ENCODE measurements at places on chromosomes 1 and 21.

- DNase-seq = no peak
Observed at GRCh38 chr1:89047734-89048133, 17.3 kb downstream of the GBP1 start.

GRCh38 chr1:197690074-197690473, 85.2 kb downstream of the DENND1B start:
- no peak for DNase-seq

GRCh38 chr1:165444897-165445370, at the start of gene RXRG:
Gene RXRG (minus strand): TSS chr1:165445126. CDS start chr1:165444893, 233 bp downstream.
- no peak for DNase-seq

GRCh38 chr1:205538235-205538840, 33.9 kb downstream of the CDK18 start:
- no peak for DNase-seq

DNA sequence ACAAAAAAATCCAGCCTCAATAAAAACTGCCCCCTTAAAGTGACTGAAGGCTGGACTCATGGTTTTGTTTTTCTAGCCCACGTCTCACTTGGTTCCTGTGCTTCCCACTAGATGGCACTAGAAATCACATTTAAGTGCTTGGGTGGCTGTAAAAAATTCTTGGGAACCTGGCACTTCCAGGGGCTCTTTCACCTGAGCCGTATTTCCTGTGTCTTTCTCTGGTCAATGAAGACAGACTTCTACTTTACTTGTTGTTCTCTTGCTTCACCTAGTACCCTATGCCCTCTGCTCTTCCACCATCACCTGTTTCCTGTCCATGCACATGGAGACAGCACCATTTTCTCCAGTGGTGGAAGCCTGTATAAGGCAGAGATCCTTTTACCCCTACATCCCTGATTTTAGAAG, 20.0 kb downstream of the METTL13 start:
- no peak for DNase-seq

GRCh38 chr1:213604477-213604876, 383.3 kb upstream of the PROX1 start:
- no peak for DNase-seq

- no peak for DNase-seq
Observed at GRCh38 chr1:206534552-206534951, 27.2 kb downstream of the RASSF5 start.

- DNase-seq = no peak
Observed at GRCh38 chr1:92980732-92981647, 19.7 kb upstream of the DIPK1A start.

DNA sequence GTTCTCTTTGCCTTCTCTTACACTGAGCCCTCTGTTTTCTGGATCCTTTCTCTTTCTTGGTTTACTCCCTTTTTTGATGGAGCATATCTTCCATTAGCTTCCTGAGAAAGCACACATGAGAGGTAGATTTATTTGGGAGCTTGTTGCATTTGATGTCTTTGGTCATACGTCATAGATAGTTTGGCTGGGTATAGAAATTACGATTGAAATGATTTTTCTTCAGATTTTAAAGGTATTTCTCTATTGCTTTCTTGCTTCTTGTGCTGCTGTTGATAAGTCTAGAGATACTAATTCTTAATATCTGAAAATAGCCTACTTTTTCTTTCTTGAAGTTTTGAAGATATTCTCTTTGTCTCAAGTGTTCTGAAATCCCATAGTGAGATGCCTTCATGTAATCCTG, 45.3 kb upstream of the RUNX3 start:
- no peak for DNase-seq

DNA sequence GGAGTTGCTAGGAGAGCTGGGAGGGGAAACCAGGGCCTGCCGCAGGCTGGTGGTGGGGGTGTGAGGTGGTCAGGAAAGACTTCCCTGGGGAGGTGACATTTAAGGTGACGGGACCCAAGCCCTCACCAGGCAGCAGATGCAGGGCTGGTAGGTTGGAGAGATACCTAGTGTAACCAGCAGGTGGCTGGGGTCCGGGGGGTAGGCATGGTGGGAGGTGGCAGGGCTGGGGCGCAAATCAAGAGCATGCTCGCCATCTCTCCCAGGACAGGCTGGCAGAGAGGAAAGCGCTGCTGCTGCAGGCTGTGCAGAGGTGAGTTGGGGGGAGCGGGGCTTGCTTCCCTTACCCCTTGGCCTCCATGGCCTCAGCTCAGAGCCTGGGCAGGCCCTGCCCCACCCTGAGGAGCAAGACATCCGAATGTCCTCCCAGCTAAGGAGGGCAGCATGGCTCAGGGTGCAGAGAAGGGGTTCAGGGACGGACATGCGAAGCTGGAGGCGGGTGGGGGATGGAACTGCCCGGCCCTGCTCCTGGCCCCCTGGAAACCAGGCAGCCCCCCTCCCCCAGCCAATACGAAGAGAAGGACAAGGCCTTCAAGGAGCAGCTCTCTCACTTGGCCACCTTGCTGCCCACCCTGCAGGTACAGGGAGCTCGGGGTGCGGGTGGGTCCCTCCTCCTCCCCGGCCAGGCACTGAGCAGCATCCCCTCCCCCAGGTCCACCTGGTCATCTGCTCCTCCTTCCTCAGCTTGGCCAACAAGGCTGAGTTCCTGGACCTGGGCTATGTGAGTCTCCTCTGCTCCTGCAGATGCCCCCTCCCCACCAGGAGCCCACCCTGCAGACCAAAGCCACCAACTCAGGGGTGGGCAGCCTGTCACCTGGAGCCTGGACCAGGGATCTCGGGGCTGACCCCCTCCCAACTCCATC, 4.0 kb downstream of the RNF207 start:
- no peak for DNase-seq

DNA sequence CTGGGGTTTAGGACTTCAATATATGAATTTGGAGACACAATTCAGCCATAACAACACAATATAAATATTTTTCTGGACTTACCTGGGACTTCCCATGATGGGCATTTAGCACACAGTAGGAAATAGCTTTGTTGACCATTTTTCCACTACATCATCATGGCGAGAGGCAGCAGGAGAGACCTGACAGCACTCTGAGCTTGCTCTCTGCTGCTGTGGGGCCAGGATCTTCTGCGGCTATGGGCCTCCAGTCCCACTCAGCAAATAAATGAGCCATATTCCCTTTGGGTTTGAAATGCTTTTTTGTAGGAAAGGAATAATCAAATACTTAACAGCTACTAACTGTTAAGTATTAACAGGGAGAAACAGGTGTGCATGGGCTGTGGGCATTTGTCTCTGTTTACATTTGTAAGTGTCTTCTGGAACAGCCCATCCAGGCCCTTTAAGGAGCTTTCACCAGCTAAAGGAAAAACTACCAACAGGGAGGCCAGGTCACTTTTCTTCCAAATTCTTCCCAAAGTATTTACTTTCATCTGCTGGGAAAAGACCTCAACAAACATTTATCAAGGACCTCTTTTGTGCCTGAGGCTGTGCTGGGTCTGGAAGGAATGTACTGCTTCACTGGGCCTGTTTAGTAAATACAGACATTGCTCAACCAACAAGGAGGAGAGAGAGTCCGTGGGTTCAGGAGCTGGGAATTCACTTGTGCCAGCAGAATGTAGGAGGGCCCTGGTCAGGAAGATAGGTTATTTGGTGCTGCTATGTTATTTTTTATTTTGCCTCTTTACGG, 133.2 kb downstream of the LRIG2 start:
- no peak for DNase-seq

GRCh38 chr21:38625000-38625399, 126.7 kb upstream of the ERG start:
- DNase-seq = no peak

DNA sequence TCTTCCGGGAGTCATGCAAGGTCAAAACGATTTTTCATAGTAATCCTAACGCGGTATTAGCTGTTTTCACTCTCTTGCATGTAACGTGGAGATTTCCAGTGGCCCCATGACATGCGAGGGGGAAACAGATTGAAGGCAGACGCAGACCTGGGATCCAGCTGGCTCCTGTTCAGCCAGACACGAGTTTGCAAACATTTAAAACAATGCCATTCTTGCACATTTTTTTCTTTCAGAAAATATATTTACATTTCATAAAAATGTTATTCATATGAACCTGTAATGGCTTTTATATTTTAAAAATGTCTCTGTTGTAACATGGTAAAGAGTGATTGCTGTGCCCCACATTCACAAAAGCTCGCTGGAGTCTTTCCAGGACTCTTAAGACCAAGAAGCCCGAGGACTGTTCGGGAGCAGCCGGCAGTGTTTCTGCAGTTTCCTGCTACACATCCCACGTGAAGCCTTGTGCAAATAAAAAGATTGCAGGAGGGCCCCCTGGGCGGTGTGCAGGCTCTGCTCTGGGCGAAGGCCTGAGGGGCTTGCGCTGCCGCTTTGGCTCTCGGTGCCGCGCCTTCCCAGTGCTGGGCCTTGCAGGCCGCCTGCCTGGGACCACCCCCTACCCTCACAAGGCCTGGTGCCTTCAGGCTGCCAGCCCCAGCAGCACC, 184.9 kb downstream of the DYRK1A start:
- no peak for DNase-seq

DNA sequence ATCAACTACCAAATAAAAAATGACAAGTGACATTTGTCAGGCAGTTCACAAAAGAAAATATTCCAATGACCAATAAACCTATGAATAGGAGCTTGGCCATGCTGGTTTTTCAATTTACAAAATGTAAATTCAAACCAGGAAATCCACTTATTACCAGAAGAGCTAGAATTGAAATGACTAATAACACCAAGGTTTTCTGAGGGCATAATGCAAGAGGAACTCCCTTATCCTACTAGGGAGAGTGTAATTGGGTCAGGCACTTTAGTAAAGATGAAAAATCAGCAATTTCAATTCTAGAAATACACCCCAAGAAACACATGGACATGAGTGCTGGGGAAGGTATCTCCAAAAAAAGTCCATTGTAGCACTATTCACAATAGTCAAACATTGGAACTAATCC, 16.7 kb upstream of the TIAM1 start:
- DNase-seq = no peak

GRCh38 chr1:152884085-152884484, 6.0 kb downstream of the SMCP start:
- DNase-seq = no peak

- DNase-seq = no peak
Observed at GRCh38 chr1:246794828-246795671, 70.8 kb downstream of the SCCPDH start.

DNA sequence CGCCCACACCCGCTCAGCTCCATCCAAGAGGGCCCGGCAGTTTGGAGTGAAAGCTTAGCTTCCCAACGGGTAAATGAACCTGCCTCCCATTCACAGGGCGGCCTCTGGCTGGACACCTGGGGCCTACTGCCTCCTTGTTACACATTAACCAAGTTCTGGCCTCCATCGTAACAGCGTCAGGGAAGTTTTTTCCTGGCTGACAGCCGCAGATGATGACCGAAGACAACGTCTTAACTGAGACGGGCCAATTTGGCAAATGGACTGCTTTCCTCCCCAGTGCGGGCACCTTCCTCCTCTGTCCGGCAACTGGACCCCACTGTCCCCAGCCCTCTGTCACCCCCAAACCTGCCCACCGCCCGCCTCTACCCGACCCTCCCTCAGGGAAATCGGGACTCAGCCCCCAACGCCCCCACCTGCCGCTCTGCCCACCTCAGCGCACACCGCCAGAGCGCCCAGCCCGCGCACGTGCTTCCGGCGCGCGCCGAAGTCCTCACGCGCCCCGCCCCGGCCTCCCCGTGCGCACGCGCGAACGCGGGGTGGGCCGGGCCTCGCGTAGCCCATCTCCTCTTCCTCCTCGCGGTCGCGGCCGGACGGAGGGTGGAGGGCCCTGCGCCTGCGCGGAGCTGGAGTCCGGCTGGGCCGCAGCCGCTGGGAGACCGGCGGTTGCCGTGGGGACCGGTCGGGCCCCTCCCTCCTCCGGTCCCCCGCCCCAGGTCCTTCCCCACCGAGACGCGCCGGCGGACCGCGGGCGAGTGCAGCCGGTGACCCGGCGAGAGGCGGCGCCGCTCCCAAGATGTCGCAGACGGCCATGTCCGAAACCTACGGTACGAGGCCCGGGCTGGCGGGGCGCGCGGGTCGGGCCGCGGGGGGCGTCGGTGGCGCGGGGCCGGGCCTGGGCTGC, at the start of gene RAB4A:
RAB4A (plus strand) TSS at position 565 of the 901 bp plus-strand sequence; CDS start at position 794, 229 bp downstream.
- no peak for DNase-seq

DNA sequence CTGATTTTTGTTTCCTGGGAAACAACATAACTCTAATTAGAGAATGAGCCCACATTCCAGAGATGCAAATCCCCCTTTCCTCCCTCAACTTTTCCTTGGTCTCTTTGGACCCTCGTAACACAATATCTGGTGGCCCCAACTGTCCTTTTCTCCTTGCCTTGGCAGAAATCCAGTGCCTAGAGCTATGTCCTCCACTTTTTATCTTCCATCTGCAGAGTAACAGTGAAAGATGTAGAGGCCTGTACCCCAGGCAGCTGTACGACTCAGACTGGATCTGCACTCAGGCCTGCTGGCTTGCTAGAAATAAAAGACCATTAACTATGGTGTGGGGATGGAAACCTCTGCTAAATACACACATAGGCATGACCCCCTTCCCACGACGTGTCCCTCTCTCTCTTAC, 72.0 kb downstream of the WARS2 start:
- DNase-seq = no peak

DNA sequence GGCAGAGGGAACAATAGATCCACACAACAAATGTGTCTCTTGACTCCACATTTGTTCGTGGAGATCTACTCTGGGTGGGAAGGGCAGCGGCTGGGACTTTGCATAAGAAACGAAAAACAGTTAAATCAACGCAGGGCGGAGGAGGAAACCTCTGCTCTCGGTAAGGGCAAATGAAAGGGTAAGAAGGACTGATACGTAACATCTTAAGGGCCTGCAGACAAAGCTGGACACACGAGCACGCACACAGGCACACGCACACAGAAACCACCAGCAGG, 57.3 kb downstream of the MRPL37 start:
- no peak for DNase-seq

DNA sequence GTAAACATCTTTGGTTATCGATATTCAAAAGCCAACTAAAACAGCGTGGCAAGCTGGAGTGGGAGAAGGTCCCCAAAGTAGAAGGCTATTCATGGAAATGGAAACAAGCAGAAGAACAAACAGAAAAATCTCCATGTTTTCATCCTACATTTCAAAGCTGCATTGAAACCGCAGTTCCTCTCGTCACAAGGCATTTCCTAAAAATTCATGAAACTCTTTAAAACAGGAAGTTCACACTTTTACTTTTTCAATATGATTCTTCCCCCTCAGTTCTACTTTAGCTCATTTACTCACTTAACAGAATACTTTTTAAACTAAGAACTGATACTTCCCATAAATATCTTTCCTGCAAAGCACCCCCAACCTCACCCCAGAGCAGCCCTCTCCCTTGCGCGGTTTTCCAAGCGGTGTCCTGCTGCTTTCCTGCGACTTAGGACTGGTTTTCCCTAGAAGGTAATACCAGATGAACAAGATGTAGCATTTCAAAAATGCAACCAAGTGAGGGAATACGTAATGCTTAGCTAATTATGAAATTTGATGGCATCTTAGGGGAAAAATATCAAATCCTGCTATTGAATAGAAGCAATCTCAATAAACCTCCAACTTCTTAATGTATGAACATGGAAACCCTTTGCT, 228.3 kb upstream of the PKN2 start:
- no peak for DNase-seq

GRCh38 chr21:30138483-30138882, 28.1 kb downstream of the CLDN17 start:
- DNase-seq = no peak

DNA sequence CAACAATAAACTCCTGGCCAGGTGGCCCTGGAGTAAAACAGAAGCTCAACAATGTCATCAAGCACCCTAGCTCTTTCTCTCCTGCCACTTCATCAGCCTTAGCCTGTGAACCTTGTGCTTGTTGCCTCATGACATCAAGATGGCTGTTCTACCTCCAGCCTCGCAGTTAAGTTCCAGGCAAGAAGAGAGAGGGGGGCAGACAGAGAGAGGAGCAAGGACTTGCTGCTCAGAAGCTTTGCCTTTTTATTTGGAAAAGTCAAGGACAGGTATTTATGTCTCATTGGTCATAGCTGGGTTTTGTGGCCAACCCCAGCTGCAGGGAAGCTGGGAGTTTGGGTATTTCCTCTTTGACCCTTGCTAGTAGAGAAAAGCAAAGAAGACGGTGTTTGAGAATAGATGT, 60.3 kb upstream of the GADD45A start:
- DNase-seq = no peak
